ENCODE measurements at places on chromosomes 2 and 18.

- no peak for DNase-seq
Measured at GRCh38 chr2:11967946-11968465, 221.6 kb downstream of the LPIN1 start.

- no peak for DNase-seq
Measured at GRCh38 chr2:166984797-166985196, 96.5 kb downstream of the XIRP2 start.

- DNase-seq: no peak
Measured at GRCh38 chr2:39118786-39119499, 1.9 kb downstream of the SOS1 start.

DNA sequence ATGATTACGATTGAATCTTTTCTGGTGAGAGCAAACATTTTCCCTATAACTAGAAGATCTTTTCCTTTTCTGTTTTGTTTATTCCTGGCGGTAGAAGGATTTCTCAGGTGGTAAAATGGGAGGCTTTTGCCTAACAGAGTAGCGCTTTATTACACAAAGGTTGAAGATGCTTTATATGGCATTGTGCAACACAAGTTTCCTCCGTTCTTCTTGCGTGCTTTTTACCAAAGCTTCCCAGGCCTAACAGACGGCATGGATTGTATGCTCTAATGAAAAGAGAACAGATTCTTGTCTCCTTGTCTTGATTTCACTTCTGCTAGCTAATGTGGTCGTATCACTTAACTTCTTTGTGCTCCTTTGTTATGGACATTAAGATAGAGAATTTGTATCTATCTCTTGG lies 43.8 kb downstream of the MYO1B start:
- no peak for DNase-seq

GRCh38 chr2:4464634-4465266 lies 761.4 kb downstream of the DCDC2C start:
- no peak for DNase-seq

DNA sequence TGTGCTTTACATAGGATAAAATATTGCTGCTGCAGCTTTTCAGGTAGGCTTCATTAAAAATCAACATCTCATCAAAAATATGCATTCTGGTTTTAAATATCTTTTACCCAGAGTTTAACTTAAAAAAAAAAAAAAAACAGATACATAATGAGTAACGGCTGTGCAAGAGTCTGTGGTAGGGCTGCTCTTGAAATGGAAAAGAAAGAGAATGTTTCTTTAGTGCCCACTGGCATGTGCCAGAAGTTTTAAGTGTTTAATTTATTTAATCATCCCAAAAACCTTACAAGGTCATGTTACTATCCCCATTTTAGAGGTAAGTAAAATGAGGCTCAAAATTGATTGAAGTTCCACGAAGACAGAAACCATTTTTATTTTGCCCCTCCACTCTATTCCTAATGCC lies 92.1 kb downstream of the SLC8A1 start:
- no peak for DNase-seq

GRCh38 chr2:124112966-124113365 lies 87.9 kb downstream of the CNTNAP5 start:
- DNase-seq: no peak

DNA sequence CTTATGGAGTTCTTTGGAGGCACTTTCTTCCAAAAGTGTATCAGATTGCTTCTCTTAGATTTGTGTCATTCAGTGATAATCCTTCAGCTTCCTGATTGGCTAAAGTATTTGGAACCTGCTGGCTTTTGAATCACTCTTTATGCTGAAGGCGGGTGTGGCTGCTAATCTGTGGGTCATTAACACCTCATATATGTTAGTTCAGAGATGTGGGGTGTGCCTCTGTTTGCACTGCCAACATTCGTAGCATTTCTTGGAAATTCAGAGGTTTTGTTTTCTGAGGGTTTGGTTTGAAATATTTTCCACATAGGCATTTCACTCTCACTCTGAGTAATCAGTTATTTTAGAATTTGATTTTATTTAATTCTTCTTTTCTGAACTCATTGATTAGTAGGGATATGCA lies 1604.4 kb upstream of the ACVR2A start:
- no peak for DNase-seq

DNA sequence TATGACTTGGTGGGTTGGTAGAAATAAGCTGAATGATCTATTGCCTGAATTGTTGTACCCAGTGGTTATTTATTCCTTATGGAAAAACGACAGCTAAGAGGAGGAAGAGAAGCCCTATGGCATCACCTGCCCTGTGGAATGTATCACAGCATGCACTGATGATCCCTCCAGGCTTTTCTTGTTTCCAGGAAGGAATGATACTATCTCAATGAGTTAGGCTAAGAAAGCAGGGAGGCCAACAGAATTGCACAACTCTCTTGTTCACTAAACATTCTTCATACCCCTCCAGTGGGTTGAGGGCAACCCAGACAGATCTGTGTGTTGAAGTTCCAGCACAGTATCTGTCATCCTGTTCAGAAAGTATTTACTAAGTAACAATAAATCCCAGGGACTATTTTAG lies 1001.7 kb upstream of the GYPC start:
- no peak for DNase-seq

- no peak for DNase-seq
Measured at GRCh38 chr2:238207006-238207405, 3.5 kb upstream of the ILKAP start.

- no peak for DNase-seq
Measured at GRCh38 chr2:10957391-10957790, 45.7 kb downstream of the KCNF1 start.

- no peak for DNase-seq
Measured at GRCh38 chr2:171479154-171479814, 43.0 kb upstream of the CYBRD1 start.

- DNase-seq: no peak
Measured at GRCh38 chr2:117378653-117379052, 435.8 kb upstream of the DDX18 start.

DNA sequence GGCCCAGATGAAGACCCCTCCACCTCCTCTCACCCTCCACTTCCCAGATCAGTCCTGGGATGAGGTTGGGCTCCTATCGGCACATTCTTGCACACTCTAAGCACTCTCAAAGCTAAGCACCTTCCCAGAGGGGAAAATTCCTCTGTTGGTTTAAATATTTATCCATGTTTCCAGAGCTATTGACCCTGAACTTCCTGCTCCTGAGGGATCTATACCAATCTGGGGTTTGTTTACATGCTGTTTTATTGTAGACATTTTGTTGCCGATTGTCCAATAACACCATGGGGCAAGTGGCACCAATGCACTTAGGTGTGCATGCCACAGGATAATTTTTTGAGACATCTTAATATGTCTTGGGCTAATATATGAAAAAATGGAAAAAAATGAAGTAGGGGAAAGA lies 476.2 kb downstream of the SLC4A3 start:
- DNase-seq: no peak

Measured in stimulated activated naive CD4-positive, alpha-beta T cell (primary cell).